ENCODE measurements at places on chromosomes 2 and 18.

DNA sequence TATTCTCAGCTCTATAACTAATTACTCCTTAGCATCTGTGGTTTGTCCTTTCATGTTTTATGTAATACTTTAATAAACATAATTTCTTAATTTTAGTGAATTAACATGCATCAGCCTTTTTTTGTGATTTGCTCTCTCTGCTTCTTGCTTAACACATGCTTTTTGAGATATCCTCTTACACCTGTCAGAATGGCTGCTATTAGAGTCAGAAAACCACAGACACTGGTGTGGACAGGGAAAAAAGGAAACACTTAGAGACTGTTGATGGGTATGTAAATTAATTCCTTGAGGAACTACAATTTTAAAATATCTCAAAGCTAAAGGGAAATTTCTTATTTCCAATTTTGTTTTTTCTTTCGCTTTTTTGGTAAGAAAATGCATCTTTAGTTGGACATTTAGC is 549.0 kb downstream of the ZNF804A start:
- DNase-seq = no peak

DNA sequence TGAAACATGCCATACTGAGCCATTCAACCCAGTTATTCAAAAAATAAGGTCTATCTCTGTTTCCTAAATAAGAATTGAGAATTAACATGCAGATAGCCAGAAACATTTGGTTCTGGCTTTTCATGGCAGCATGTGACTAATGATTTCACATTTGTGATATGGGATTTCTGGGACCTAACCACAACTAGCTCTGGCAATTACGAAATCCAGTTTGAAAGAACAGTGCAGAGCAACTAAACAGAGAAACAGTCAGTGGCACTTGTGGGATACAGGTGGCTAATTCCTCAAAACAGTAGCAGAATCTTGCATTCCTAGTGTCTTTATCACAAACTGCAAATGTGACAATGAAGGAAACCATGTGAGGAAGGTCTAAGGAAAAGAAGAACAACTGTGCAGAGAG is 637.8 kb upstream of the CHAC2 start:
- no peak for DNase-seq

- peak; percentile 55 for DNase-seq
Measured at GRCh38 chr2:241391892-241392665, 36.0 kb downstream of the FARP2 start.

DNA sequence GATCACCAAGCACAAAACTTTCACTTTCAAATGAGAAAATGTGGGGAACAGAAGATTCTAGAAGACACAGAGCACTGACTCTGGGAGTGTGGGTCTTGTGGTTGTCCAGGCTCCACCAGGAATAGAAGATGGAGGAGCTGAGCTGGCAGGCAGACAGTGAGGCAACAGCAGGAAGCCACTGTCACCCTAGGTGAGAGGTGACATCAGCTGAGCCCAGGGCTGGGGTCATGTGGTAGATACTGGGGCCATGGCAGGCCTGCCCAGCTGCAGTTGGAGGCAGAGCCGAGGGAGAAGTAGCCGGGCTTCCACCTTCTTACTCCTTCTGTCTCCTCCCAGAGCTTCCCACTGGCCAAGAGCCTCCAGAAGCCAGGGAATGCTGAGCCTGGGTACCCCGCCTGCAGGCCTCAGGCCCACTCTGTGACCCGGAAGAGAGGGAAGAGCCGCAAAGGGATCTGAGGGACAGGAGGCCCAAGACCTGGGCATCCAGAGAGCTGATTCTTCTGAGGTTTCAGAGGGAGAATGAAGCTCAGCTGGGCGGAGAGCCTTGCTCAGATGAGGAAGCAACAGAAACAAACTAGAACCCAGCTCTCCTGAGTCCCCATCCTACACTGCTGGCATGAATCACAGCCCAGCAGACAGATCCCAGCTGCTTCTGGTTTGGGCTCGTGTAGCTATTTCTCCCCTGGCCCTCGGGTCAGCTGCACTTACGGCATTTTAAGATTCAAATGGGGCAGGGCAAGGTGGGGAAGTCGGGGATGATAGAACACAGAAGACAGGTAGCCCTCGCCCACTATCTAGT is 39.8 kb upstream of the ASAP2 start:
- no peak for DNase-seq

- no peak for DNase-seq
Measured at GRCh38 chr2:86383844-86384243, 46.4 kb upstream of the REEP1 start.

GRCh38 chr2:109326306-109326705 is 197.3 kb downstream of the SH3RF3 start:
- no peak for DNase-seq

DNA sequence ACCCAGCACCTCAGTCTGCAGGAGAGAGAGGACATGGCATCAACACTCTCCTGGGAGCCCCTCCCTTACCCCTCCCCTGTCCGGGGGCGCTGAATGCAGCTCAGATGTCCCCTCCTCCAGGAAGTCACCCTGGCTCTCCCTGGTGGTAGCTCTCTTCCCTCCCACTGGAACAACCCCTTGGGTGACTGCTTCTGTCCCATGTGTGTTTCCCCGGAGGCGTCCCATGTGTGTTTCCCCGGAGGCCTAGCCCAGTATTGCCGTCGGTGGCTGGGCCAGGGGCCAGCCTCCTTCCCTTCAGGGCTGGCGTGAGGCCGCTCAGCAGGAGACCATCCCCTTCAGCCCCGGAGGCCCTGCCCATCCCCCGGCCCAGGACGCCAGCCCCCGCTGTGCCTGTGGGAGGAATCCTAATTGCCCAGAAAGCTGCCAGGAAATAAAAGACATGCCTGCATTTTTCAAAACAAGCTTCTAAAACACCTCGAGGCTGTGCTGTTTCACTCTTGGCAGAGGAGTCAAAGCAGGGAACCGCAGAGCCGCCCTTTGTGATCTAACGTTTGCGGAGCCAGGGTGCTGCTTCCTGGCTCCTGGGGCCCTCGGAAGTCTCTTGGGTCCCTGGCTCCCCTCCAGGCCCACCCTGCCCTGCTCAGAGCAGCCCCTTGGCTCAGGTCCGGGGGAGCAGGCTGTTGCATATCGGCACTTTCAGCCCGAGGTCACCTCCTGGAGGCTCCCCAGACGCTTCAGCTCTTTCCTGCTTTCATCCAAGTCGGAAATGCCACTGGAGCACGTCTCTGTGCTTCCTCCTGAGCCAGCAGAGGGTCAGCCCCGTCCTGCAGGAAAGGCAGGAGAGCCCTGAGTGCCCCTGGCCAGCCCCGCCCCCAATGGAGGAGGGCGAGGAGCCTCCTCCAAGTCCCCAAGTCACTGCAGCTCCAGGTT is 11.4 kb downstream of the SNED1 start:
- no peak for DNase-seq

GRCh38 chr2:45218297-45218696 is 209.0 kb upstream of the SIX2 start:
- no peak for DNase-seq

- DNase-seq = no peak
Measured at GRCh38 chr2:191666732-191667131, 11.2 kb upstream of the NABP1 start.

- no peak for DNase-seq
Measured at GRCh38 chr2:2560374-2561015, 229.4 kb upstream of the MYT1L start.

DNA sequence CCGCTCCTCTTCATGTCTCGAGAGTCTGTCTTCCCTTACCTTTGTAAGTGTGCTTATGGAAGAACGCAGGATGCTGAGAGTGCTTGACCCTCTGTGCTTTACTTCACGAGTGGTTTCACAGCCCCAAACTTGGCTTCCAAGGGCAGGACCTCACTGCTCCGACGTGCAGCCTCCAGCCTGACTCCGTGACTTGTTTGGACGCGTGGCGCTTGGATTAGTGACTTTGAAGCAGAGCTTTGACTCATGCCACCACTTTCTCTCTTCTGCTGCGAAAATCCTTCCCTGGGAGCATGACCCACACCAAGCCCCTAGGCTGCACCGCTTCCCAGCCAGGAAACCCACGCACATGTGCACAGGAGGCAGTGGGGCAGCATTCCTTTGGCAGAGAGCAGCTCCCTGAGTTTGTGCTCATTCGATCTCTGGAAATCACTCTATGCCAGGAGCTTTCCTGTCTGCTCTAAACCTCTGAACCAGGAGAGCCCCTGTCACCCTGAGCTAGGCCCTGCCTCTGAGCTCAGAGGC is 207.8 kb upstream of the HS6ST1 start:
- no peak for DNase-seq

DNA sequence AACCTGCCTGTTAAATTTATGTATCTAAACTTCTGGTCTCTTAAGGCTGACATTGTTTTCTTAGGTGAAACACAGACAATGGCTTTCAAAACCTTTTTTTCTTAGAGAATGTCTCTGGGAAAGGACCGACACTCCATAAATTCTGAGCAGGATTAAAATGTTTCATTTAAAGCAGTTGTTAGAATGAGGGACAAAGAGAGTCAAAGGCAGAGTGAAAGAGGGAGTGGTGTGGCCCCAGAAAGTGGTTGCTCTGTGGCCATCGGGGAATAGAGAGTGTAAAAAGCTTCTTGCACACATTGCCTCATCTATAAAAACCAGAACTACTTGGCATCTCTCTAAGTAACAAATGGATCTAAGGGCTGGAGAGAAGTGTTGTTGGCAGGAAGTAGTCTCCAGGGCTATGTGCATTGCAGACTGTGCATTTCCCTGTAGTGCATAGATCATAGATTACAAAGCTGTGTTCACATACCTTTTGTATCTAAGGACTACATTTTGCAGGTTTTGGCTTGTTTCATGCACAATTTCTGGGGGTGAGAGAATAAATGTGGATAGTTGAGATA is 3.6 kb downstream of the RPRM start:
- no peak for DNase-seq

GRCh38 chr2:216803791-216804190 is 56.1 kb downstream of the TNP1 start:
- no peak for DNase-seq

DNA sequence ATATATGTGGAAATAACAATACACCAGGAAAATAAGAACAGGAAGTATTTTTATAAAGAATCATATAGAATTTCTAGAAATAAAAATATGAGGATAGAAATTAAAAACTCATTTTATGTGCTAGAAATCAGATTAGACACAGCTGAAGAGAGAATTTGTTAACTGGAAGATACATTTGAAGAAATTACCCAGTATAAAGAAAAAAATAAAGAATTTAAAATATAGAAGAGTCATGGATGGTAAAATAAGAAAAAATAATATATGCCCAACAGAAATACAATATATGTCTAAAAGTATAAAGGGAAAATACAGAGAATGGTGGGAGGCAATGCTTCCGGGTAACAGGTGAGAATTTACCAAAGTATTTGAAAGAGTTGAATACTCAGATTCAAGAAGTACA is 539.9 kb downstream of the NR4A2 start:
- no peak for DNase-seq

GRCh38 chr2:239949537-239949936 is 75.6 kb downstream of the NDUFA10 start:
- no peak for DNase-seq

GRCh38 chr18:7896805-7897518 is 329.8 kb downstream of the PTPRM start:
- no peak for DNase-seq

GRCh38 chr2:235699576-235699975 is 205.7 kb downstream of the AGAP1 start:
- no peak for DNase-seq

DNA sequence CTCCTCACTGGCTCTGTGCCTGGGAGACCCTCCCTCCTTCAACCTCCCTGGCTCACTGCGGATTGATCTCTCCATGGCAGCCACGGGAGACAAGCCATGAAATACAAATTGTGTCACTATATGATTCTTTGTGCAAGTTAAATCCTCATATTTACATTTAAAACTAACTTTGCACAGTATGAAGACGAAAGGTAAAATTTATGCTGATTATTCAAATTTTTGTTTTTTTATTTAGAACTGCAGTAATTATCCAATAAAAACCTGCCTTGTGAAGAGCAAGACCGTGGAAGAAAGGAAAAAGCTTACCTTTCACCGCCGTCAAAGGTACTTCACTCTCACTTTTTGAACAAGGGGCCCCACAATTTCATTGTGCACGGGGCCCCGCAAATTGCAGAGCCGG is 436.9 kb downstream of the EIPR1 start:
- no peak for DNase-seq

DNA sequence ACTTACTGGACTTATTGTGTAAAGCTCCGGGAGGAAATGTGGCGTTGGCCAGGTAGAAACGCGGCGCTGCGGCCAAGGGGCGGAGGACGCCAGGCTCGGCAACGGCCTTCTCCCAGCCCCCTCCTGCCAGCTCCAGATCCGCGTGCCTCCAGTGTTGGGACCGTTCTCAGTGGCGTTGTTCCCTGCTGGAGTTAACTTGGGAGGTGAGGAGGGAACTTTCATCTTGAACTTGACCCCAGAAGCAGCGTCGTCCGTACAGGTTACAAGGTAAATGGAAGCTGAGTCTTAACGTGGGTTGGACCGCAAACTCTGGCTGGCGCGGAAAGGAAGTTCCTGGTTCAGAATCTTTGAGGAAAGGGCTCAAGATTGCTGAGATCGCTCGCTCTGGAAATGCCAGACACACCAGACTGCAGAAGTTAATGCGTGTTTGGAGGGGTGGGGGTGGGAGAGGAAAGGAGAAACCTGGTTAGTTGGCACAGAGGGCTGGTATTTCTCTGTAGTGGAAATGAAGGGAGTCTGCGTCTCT is 1.3 kb downstream of the TANC1 start:
- no peak for DNase-seq

GRCh38 chr2:199378948-199379650 is 78.6 kb downstream of the SATB2 start:
- no peak for DNase-seq

- DNase-seq = no peak
Measured at GRCh38 chr2:61775956-61776570, 77.8 kb downstream of the FAM161A start.

DNA sequence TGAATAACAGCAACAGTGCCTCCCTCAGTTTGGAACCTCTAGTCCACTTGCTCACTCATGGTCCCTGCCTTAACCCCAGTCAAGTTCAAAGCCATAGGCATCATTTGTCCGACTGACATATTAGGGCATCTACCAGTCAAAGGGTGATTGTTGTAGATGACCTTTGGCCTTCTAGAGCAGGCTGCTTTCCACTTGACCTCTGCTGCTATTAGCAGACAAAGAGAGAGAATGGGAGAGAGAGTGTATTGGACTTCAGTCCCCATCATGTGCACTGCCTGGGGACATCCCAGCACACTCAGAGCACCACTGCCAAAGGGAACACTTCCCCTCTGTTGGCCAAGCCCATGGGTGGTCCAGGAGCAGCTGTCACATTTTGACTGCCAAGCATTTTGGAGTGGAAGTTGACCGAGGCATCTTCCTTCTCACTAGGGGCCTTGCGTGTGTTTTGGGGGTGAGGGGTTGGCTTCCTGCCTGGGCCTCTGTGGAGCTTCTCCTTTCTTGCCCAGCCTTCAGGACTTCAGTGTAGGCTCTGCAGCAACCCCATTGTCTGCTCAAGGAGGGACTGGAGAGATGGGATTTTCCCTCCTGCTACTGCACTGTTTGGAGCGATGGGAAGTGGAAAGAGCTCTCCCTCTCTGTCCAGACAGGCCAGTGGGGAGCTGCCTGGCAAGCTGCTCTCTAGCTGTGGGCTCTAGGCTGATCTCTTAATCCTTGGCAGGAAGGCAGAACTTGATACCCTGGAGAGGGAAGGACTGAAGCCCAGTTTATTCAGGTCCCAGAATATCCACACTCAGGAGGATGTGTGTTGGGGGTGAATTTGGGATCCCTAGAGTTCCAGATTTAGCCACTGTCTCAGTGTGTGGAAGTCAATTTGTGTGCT is 68.1 kb downstream of the TMEM247 start:
- DNase-seq = no peak
